HAP-1 (cell line): ENCODE measurements at places on chromosomes 2 and 18.
A peak's percentile ranks its signal among the peaks of the same experiment; 100 is the strongest.

GRCh38 chr2:15730545-15731212, 139.0 kb downstream of the DDX1 start:
- DNase-seq: no peak

GRCh38 chr2:19860022-19860421, 41.8 kb downstream of the TTC32 start:
- DNase-seq: no peak

GRCh38 chr2:75528221-75528977, 32.3 kb downstream of the EVA1A start:
- peak; percentile 57 for DNase-seq

- no peak for DNase-seq
Measured at GRCh38 chr2:239944694-239945551, 80.2 kb downstream of the NDUFA10 start.

GRCh38 chr2:235607546-235608199, 113.8 kb downstream of the AGAP1 start:
- no peak for DNase-seq

DNA sequence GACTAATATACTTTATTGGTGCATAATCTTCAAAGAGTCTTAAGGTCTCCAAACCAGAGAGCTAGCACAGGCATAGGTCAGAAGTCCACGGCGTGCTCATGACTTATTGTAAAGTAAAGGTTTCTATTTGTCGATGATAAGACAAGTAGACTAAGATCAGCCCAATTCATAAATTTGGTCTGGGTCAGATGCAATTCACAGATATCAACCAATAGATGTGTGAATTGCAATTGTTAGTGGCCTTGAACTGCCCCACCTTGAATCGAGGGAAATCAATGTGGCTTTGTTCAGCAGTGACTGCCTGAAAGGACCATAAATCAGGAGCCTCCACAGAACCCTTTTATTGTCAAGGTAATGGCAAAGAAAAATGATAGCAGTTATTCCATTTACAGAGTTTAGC, 39.1 kb upstream of the CPS1 start:
- no peak for DNase-seq

- no peak for DNase-seq
Measured at GRCh38 chr2:40169430-40169829, 282.5 kb downstream of the SLC8A1 start.

GRCh38 chr2:236875906-236876505, 209.7 kb upstream of the COPS8 start:
- DNase-seq: no peak

- DNase-seq: no peak
Measured at GRCh38 chr2:6052649-6053048, 360.5 kb downstream of the SOX11 start.

GRCh38 chr2:12806549-12807242, 90.0 kb downstream of the TRIB2 start:
- no peak for DNase-seq

GRCh38 chr2:239945751-239946561, 79.2 kb downstream of the NDUFA10 start:
- no peak for DNase-seq

DNA sequence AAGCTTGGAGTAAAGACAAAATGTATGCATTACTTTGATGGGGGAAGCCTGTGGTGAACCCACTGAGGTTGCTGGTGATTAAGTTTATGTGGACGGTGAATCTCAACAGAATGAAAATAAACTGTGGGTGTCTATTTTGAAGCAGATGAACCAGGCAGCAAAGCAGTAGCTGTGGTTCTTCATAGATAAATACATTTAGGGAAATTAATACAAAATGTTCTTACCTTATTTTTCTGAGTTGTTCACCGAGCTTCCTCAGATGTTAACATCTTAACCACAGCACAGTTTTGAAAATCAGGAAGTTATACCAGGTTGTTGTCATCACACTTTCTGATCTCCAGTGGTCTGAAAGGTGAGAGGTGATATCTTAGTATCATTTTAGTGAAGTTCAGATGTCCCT, 53.9 kb downstream of the NCK2 start:
- DNase-seq: no peak

DNA sequence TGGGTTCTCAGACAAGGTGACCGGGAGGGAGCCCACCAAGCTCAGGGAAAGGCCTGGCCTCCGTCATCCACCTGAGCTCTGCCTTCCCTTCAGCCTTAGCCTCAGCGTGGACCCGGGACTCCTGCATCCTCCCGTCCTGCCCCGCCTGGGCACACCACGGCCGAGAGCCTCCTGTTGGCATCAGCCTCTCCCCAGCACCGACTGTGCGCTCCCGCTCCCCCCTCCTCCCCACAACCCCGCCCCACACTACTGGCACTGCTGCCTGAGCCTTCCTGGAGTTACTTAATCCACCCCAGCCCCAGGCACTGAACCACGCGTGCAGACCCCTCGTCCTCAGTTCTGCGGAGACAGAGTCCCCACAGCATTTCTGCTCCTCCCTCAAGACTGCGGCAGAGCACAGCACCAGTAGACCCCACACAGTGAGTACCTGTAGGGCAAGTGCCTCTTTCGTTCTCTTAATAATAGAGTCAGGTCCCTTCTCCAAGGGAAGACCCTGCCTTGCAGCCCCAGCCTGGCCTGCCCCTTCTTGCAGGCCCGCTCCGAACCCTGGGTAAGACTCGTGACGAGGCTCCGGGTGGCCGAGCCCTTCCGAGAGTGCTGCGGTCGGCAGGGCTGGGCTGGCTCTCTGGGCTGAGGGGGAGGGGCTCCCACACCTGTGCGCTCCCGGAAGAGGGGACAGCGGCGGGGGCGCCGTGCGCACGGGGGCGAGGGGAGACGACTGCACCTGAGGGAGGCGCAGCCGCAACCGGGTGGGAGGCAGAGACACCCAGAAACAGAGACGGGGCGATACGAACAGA, at the start of gene AMER3:
TSS of gene AMER3 (plus strand) at position 285 of the 797 bp plus-strand sequence. CDS start 6,533 bp downstream, outside the sequence.
- peak; percentile 25 for DNase-seq

DNA sequence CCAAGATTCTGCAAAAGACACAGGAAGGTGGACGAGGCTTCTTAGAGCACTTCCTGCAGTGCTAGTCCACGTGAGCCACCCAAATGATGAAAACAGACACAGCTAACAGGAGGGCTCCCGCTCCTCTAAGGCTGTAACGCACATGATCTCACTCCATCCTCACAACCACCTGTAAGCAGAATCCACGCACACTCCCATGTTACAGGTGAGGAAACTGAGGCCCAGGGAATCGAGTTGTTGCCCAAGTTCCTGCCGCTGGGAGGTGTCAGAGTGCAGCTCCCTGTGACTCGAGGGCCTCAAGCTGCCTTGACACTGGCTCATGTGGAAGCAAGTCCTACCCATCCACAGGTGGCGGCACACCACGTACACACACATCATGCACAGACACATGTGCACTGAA, 4.4 kb downstream of the DNMT3A start:
- no peak for DNase-seq
